ENCODE measurements at places on chromosomes 5 and 9.

- DNase-seq: no peak
Observed at GRCh38 chr9:87570000-87570908, 72.6 kb downstream of the DAPK1 start.

DNA sequence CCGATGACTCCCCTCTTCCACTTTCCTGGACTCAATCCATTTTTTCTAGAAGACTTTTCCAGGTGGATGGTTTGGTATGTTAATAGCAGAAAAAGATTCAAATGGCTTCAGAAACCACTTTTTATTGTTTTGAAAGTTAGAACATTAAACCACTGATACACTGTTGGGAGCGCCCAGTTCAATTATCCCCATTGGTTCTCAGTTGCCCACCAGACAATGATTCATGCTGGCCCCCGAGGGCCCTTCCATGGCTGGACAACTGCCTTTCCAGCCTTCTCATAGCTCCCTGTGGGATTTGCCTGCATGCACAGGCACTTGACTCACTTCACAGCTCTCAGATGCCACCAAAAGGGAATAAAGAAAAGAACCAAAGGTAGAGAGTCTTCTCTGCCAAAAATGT, 21.3 kb upstream of the ANKRD34B start:
- DNase-seq: no peak

DNA sequence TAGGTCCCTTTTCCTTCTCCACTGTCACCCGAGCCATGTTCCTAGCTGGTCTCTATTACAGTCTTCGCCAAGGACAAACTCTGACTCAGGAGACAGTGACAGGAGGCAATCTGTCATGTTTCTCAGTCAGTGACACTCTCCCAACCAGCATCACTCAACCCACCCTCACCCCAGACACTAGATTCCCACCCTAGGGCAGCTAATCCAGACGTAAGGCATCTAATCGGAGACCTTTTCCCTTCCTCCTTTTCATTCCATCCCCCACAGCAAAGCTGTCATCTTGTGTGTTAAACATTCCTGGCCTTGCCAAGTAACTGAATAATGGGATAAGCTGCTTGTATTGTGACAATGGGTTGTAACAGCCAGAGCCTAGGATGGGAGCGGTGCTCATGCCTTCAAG, 95.2 kb downstream of the SNX18 start:
- no peak for DNase-seq

GRCh38 chr5:84298628-84299027, 86.1 kb downstream of the EDIL3 start:
- no peak for DNase-seq

DNA sequence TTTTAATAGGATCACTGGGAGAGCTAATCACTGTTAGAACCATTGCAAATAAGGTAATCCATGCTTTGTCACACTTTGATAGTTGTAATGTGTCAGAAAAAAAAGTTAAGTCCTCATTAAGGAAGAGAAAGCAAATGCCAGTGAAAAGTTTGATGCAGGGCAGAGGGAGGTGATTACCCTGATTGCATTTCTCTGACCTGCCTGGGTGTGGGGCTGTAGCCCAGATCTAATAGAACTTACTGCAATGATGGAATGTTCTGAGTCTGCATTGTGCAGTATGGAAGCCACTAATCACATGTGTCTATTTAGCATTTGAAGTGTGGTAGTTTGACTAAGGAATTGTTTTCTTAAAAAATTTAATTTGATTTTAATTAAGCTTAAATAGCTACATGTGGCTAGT, 202.7 kb downstream of the ATP10B start:
- no peak for DNase-seq

GRCh38 chr5:91851670-91852069, 468.6 kb upstream of the ARRDC3 start:
- no peak for DNase-seq

GRCh38 chr5:33927685-33928084, 8.5 kb upstream of the RXFP3 start:
- no peak for DNase-seq

GRCh38 chr5:155282503-155283107, 269.1 kb downstream of the KIF4B start:
- no peak for DNase-seq

DNA sequence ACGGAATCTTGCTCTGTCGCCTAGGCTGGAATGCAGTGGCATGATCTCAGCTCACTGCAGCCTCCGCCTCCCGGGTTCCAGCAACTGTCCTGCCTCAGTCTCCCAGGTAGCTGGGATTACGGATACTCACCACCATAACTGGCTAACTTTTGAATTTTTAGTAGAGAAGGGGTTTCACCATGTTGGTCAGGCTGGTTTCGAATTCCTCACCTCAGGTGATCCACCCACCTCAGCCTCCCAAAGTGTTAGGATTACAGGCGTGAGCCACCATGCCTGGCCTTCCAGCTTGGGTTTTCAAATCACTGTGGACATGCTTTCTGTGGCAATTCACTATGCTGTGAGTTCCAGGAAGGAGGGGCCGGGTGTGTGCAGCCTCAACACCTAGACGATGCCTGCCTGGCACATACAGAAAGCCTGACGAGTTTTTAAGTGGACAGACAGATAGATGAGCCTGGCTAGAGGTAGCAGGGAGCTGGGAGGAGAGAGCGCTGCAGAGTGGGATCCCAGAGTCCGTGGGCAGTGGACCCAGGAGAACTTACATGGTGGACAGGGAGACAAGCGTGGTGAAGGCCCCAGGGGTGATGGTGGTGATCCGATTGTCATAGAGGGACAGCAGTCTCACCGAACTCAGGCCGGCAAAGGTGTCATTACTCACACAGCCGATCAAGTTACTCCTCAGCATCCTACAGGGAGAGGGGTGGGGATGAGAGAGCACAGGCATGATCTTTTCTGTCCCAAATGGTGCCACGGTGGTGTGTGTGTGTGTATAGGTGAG, 173.4 kb upstream of the PANK3 start:
- no peak for DNase-seq

Measured in central memory CD4-positive, alpha-beta T cell (primary cell).